HT1080 (cell line): ENCODE measurements at places on chromosomes 2 and 18. TPM values are rescaled to one million over a fixed set of nuclear protein-coding genes. Genes with fewer than 3 reads are reported as not detected.
A peak's percentile ranks its signal among the peaks of the same experiment; 100 is the strongest.

DNA sequence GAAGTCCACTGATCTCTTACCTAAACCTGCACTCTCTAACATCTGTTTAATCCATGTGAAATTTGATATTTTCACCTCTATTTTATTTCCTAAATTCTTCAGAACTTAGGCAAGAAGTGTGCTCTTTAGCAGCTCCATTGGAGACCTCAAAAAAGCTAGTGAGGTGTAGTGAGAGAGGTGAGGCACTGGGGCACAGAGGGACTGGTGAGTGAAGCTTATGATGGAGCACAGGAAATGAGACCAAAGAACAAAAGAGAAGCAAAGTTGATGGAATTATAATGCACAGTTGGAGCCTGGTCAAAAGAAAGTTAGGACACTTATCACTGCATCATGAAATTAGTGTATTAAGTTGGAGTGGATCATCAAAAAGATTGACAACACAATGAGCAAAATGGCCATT lies 1050.7 kb upstream of the NRXN1 start:
- no peak for DNase-seq

DNA sequence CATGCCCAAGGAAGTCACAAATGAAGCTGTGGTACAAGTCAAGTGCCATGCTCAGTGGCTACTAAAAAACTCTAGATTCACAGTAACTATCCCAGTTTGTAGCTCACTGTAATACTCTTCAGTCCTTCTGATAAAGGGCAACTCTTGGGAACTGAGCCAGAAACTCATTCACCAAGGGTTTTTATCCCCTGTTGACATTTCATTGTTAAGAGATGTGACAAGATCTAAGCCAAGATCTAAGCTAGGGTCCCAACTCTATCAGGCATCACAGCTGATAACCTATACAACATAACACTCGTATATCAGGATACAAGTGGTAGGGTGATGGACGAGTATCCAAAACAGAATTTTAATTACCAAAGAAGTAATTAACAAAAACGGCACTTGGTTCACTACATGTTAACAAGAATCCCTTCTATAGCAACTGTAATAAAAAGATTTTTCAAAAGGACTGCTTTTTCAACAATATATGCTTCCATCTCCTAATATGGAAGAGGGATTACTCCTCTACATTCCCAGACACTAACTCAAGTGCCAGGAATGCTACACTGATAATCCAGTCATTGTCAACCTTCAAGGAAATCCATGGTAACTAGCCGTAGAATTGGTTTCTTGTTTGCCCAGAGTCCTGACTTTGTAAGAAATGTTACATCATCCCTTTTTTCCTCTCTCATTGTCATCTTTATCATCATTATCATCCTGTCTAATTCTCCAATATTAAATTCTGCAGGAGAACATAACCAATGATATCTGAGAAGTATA lies 111.7 kb downstream of the CDH2 start:
- peak; percentile 88 for DNase-seq

GRCh38 chr2:71551631-71551915 lies 98.2 kb downstream of the DYSF start:
- no peak for DNase-seq

GRCh38 chr2:210389856-210390255 lies 74.9 kb upstream of the MYL1 start:
- DNase-seq: no peak

- DNase-seq: no peak
Observed at GRCh38 chr18:41170346-41170745, 784.7 kb upstream of the PIK3C3 start.

- DNase-seq: no peak
Observed at GRCh38 chr2:195642679-195643068, 14.4 kb upstream of the SLC39A10 start.

DNA sequence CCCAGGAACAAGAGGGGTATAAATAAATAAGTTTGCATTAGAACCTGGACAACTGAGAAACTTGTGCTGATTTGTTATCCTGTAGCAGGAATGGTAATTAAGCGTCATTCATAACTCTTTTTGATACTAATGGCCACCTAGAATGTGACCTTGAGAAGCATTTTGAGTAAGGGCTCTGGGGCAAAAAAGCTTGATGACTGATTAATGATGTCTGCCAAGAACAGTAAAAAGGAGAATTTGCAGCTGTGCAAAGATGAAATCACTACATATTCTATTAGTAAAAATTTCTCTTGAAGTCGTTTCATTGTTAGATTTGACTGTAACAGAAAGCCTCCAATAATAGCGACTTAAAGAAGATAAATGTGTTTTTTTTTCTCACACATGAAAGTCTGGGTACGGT lies 157.7 kb downstream of the PRKCE start:
- no peak for DNase-seq

DNA sequence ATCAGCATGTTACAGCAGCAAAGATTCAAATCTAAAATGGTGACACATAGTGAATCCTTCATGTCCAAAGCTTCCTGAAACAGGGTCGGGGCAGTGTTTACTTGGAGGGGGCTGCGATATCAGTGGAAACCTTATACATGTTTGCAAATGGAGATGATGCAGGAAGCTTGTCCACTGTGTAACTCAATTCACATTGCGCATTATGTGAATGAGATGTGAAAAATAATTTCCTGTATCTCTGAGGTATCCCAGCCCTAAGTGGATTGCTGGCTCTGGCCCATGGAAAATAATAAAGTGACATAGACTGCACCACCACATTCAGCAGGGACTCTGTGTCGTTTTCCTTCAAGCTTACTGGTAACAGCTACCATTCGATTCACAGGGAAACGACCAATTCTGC lies 505.5 kb downstream of the GALR1 start:
- no peak for DNase-seq

DNA sequence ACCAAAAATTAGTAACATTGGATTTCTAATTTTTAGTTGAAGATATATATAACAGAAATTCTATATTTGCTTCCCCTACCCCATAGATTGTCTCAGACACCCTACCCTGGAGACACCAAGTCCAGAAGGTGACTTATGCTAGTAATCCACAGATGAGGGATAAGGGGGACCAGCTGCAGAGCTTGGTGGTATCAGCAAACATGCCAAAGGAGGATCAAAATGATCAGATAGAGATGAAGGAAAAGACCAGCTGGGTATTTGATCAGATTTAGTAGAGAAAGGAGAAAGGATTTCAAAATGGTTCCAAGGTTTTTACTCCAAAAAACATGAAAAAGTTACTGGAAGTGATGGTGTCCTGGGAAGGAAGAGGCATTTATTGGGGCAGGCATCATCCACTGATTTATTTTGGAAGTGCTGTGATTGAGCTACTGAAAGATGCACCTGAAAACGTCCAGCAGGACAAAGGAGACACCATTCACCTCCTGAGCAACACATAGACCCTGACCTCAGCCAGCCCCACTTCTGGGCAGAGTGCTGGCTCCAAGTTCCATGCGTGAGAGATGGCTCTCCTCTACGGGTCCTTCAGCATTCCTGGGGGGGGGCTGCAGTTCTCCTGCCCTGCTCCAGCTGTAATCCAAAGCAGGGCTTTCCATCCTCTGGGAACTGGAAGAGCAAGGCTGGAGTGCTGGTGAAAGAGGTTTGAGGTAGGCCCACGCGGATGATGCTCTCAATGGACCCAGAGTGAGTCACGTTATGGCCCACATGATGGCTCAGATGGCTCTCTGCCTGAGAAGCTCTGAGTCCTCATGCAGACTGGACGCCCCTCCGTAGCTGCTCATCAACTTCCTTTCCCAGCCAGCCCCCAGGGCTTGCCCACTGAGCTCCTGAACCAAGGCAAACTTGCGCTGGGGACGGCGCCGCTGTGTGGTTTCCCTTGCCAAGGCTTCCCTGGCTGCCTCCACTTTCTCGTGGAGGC lies 3.7 kb upstream of the LRRFIP1 start:
- DNase-seq: no peak

GRCh38 chr2:30655211-30655610 lies 152.0 kb downstream of the CAPN13 start:
- no peak for DNase-seq

- DNase-seq: no peak
Observed at GRCh38 chr2:84472856-84473565, 13.9 kb upstream of the SUCLG1 start.

GRCh38 chr2:33090553-33091134 lies 143.9 kb downstream of the LTBP1 start:
- no peak for DNase-seq

DNA sequence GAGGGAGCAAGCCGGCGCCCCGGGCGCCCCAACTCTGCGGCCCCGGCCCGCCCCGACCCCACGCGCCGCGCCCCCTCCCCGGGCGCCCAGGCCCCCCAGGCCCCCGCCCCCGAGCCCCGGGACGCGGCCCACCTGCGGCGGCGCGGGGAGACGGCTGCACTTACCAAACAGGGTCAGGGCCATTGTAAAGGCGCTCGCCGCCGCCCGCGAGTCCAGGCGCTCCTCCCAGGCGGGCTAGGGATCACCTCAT lies 526 bp downstream of the CHN1 start:
- peak; percentile 16 for DNase-seq

GRCh38 chr18:8783335-8783993 lies 78.1 kb downstream of the MTCL1 start:
- DNase-seq: no peak

GRCh38 chr2:159091976-159092375 lies 123.5 kb downstream of the TANC1 start:
- DNase-seq: no peak

DNA sequence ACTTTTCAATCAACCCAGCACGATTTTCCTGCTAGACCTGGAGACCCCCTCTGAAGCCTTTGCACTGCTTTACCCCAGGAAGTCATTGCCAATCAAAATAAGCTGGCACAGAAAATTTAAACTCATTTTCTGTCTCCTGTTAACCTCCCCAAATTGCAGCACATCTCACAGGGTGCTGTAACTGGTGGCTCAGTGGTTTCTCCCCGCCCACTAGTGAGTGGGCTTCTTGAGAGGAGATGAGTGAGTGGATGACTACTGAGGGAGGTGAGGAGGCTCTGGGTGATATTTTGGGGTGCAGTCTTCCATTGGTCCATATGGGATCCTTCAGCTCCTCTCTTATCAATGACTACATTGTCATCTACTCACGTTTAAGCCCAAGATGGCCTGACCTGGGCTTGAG lies 239.8 kb upstream of the HS6ST1 start:
- DNase-seq: no peak

The TMEM169 gene
- total RNA-seq: 0.19 and 0.33 TPM in 2 replicates
